ENCODE measurements at places on chromosomes 11 and 22.

DNA sequence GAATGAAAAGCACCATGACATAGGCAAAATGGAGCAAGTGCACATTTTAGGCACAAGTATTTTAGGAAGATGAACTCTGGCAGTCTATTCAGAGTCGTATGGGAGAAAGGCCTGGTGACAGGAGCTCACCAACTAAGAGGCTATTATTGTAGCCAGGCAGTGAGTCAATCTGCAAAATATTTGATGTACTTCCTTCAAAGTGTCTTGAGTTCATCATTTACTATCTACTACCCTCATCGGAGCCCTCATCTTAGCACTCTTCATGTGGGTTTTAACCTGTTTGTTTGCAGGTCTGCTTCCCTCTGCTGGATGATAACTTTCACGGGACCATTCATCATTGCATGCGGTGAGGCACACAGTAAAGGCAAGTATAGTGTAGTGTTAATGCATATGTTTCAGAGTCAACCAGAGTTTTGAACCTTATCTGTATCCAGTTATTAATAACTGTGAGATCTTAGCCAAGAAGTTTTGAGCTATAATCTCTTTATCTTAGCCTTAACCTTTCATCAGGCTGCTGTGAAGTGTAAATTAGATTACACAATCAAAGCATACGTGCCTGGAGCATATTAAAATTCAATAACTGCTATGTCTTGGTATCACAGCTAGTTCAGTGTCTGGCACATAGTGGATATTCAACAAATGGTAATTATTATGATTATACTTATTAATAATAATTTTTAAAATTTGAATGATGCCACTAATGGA is 70.9 kb upstream of the SC5D start:
- no peak for DNase-seq

GRCh38 chr22:37484480-37485394 is 1.4 kb downstream of the MFNG start:
- no peak for DNase-seq

DNA sequence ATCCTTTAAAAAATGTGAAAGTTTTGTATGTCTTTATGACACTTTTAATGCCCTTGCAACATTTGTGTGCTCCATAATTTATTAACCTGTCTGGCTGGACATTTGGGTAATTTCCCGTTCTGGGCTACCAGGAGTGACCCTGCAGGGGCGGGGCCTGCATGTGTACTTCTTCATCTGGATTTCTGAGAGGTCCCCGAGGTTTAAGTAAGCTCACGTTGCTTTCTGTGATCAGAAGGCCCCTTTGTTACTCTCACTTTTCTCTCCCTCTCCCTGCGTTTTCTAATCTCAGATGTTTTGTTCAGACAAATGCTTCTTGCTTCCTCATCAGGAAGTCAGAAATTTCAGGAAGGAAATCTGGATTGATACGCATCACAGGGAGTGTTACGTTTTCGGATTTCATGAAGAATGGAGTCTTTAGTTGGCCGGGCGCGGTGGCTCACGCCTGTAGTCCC is 78.9 kb upstream of the CRYBB3 start:
- no peak for DNase-seq

- no peak for DNase-seq
Measured at GRCh38 chr11:130247319-130247718, 67.4 kb downstream of the ZBTB44 start.

DNA sequence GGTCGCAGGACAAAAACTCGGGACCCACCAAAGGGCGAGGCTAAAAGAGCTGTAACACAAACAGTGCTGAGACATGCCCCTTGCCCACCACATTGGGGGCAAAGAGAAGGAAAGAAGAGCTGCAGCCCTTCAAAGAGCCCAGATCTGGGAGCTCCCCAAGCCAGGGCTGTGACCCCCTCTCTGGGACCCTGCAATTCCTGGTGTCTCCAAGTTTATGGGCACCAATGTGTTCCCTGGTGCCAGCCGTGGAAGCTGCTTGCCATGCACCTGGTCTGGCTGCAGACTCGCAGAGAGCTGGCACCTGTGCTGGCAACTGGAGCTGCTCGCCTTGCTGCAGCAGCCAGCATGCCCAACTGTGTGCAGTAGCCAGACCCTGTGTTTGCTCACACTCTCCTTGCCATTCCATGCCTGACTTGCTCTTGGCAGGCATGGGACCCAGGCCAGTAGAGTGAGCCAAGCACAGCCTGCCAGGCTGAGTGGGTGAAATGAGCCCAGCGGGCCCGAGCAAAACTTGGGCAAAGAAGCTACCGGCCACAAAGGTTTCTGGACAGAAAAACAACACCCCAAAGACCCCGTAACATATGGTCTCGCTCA is 16.0 kb downstream of the RRP8 start:
- no peak for DNase-seq

DNA sequence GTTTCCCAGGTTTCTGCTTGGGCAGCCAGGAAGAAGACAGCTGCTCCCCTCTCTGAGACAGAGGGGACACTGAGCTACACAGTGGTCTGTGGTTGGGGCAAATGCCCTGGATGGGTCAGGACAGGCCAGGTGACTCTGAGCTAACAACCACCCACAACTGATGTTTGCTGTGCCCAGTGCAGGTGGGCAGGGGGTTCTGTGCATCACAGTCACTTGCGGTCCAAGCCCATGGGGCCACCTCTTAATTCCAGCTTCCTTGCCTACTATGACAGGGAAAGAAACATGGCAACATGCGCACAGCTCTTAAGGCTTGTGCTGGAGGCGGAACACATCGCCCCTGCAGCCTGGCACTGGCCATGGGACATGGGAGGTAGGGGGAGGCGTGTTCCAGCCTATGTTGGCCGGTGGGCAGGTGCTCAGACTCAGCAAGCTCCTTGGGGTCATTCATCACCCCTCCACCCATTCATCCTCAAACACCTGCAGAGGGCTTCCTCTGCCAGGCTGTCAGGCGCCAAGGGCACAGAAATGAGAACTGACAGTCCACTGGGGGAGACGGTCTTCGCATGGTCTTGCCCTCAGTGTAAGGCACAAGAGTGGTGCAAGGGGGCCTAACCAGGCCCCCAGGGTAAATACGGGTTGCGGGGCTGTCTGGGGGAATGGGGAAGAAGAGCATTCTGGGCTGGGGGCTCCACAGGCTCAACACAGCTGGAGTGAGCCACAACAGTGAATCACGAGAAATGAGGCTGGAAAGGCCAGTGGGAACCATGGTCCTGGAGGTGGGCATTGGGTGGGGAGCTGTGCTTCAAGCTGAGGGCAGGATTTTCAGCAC is 55.6 kb downstream of the ARFGAP3 start:
- DNase-seq, result no peak

DNA sequence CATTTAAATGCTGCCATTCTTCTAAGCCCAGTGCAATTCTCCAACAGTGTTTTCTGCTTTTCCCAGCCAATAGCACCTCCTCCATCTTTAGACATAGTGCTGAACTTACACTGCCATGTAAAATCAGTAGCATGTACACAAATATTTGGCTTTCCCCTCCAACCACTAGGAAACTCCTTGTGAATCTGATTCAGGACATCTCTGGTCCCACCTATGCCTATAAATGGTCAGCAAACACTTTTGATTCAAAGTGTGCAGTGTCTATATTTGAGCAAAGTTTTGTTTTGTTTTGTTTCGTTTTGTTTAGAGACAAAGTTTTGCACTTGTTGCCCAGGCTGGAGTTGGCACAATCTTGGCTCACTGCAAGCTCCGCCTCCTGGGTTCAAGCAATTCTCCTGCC is 24.8 kb downstream of the YPEL4 start:
- no peak for DNase-seq

DNA sequence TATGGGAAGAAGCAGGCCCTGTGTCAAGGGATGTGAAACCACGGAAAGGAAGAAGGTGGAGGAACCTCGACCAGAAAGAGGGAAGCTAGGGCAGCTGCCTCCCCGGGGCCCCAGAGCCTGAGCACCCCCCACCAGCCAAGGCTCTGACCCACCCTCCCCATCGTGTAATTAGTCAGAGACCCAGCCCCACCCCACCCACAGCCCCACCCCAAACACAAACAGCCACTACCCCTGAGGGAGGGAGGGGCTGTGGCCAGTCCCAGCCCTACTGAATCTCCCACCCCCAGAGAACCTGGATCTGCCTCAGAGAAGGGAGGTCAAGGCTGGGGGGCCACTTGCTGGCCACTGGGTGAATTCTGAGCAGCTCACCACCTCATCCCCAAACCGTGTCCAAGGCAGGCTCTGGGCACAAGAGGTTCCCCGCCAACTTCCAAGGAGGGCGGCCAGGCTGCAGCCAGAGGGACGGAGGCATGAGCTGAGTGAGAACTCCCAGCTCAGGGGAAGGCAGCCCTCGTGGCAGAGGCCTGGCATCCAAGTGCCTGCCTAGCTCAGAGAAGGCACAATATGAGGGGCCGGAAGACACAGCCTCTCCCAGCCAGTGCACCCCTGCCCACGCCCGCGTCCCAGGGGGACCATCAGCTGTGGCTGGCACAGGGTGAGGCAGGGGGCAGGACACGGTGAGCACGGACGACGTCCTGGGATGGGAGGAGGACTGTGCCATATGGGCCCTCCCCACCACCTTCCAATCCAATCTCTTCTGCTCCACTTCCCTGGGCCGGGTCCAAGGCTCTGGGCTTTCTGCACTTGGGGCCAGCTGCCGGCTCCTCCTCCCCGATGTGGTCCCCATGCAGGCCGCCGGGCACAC is 2.7 kb downstream of the PLXNB2 start:
- DNase-seq, result no peak

DNA sequence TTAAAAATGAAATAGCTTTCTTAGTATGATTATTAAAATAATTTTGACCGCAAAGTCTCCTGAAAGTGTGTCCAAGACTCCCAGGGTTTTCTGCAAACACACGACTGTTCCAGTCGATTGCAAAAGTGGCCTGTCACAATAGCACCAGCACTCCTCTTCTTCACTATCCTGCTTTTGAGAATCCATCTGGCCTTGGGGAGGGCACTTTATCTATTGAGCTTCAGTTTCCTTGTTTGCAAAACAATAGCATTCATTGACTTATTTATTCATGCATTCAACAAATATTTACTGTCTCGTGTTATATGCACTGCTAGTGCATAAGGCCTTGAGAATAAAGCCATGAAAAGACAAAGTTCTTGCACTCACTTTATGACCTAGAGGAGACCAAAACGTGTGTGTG is 96.2 kb upstream of the NTM start:
- DNase-seq, result no peak

DNA sequence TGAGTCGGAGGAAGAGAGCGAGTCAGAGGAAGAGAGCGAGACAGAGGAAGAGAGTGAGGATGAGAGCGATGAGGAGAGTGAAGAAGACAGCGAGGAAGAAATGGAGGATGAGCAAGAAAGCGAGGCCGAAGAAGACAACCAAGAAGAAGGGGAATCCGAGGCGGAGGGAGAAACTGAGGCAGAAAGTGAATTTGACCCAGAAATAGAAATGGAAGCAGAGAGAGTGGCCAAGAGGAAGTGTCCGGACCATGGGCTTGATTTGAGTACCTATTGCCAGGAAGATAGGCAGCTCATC is 780 bp downstream of the TRIM44 start:
- DNase-seq, result no peak

GRCh38 chr22:32245042-32245441 is 10.1 kb downstream of the SLC5A4 start:
- no peak for DNase-seq

- peak; percentile 32 for DNase-seq
Measured at GRCh38 chr22:36194971-36195370, 6.6 kb downstream of the APOL4 start.

- DNase-seq, result no peak
Measured at GRCh38 chr11:94472916-94473799, 20.5 kb downstream of the MRE11 start.

DNA sequence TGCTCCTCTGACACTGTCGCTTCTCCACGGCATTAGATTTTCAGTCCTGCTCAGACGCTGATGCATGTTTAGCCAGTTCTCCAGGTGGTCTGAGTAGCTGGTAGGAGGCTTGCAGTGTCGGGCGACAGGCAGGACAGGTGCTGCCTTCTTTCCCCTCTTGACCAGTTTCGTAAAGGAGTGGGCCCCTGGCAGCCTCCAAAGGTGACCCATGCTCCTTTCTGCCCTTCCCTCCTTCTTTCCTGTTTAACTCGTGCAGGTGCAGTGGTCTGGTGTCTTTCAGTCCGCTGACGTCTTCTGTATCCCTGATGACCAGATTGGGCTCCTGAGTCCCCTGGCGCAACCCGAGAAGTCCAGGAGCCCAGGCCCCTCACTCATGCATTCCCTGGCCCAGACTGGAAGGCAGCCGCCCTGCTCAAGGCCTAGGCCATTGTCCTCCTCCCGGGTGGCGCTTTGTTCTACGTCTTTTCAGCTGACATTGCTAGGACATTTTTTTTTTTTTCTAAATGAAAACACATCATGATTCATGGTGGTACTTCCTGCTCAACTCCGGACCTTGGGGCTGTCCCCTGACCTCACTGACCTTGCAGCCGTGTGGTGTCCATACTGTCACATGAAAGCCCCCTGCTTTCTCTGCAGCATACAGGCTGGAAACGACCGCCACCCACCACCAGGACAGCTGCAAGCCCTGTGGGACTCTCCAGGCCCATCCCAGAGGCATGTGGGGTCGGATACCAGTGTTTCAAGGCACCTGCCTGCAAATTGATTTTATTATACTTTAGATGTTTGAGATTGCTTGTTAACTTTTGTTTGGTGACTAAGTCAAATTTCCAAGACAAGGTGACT is 25.5 kb upstream of the TXNRD2 start:
- DNase-seq, result no peak

DNA sequence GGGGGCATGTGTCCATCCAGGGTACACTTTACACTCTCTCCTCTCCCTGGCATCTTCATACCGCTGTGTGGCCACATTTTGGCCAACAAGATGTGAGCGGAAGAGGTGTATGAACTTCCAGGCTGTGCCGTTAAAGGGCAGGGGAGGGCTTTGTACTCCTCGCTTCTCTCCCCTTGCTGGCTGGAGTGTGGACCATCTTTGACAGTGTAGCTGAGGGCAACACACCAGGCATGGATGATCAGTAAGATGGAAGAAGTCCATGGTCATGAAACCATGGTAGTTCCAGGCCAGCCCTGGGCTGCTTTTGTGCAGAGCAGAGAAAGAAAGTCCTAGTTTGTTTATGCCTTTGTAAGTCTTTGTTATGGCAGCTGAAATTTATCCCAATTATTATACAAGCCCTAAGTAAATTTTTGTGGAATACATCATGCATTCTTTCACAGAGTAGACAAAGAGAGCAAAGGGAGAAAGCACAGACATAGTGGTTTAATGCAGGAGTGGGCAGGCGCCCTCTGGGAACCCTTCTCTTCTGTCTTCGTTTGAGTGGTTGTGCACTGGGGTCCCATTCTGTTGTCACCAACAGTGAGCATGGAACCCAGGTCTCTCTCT is 70.4 kb downstream of the FBXO7 start:
- DNase-seq, result no peak

DNA sequence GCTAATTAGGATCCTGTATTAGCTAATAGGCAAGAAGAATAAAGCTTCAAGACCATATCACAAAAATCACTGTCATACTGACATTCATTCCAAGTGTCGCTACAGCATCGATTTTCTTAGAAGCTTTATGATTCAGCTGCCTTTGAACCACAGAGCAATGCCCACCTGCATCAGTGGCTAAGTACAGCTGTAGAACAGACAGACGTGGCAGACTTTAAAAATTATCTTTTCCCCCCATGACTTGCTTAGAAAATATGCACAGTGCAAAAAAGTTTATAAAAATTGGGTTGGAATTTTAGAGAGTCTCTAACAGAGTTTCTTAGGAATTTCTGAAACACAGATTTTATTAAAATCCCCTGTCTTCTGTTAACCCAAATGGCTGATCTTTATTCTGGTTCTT is 120.8 kb downstream of the CADM1 start:
- DNase-seq, result no peak

GRCh38 chr11:26731084-26731456 is 9.2 kb upstream of the SLC5A12 start:
- DNase-seq, result no peak

Measured in amniotic stem cell (primary cell).